SJSA1 (cell line): ENCODE measurements at places on chromosomes 7 and 10. TPM values are rescaled to one million over a fixed set of nuclear protein-coding genes. Genes with fewer than 3 reads are reported as not detected.

The AGR2 gene
- total RNA-seq: not detected in 2 replicates

- DNase-seq: no peak
Measured at GRCh38 chr7:110281362-110281761, 809.6 kb upstream of the LRRN3 start.

DNA sequence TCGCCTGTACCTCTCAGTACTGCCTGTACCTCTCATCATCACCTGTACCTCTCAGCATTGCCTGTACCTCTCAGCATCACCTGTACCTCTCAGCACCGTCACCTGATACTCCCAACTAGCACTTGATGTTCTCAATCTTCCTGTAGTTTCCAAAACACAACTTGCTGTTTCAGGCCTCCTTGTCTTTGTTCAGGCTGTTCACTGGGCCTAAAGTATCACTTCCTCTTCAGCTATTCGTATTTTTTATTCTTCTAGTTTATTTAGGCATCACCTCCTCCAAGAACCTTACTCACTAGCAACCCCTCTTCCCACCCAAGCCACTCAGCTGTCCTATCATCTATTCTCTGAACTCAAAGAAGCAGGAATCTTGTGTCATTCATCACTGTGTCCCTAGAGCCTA is 24.1 kb downstream of the OR6B1 start:
- DNase-seq: no peak

- DNase-seq: no peak
Measured at GRCh38 chr7:25726170-25726780, 425.7 kb upstream of the NFE2L3 start.

The BUD31 gene
- total RNA-seq: 109 and 152 TPM in 2 replicates

DNA sequence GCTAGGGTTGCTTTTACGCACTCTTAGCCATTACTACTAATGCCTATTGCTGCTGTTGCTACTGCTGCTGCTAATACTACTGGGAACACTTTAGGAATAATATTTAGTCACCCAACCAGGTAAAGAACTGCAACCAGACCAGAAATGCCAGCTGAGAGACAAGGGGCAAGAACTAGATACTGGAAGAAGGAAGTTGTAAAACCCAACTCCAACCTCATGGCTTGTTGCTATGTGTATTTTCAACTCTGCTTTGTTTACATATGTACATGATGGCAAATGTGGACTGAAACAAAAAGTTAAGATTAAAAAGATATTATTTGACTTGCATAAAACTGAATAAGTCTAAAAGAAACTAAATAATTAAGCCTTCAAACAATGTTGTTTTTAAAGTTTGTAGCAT is 177.7 kb downstream of the GNAT3 start:
- no peak for DNase-seq

DNA sequence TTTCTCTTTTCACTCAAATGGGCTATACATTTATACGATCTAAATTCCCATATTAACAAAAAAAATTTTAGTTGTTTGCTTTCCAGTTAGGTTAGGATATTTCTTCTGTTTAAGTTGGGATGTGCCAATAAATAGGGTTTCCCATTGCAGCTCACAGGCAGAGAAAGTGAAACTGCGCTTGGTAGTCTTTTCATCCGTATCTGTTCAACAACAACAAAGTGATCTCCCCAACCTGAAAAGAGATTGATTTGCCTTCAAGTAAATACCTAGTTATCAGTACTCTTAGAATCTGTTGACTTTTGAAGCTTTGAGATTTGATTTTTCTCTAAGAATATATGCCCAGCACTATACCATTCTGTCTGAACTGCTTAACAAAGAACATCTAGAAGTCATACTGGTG is 143.4 kb downstream of the DYNC1I1 start:
- peak; percentile 29 for DNase-seq

DNA sequence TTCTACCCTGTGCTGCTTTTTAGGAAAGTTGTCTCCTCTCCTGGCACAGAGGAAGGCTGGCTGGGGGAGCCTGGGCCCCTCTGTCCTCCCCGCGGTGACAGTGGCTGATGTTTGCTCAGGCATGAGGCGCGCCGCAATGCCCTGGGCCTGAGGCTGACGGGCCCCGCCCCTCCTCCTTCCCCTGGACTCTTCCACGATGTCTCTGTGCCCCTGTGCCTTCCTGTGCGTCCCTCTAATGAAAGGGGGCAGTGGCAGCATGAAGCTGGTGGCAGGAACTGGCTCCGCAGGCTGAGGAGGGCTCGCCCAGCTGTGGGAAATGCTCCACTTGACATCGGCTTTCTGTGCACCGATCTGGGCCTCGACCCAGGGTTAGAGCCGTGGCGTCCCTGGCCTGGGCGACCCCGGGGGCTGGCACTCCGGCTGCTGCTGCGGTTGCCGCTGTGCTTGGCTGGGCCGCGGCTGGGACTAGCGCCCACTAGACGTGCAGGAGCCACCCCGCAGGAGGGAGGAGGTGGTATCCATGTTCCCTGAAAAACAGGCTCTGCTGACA is 67.9 kb downstream of the ZNF680 start:
- no peak for DNase-seq

DNA sequence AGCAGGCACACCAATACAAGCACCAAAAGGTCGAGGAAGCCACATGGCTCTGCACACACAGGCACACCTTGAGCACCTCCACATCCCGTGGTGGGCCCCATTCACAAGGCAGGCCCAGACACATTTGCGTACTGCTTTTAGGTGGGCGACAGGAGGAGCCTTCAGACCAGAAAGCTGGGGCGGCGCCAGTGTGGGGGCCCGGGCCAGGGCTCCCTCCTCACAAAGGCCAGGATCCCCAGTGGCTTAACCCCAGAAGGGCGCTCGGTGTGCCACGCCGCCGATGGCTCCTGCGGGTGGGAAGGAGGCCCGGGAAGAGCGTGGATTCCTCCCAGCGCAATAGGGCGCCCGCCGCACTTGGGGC is 2.8 kb upstream of the SMARCD3 start:
- DNase-seq: peak; percentile 54

- DNase-seq: no peak
Measured at GRCh38 chr7:34155220-34155908, 250.0 kb downstream of the BMPER start.

DNA sequence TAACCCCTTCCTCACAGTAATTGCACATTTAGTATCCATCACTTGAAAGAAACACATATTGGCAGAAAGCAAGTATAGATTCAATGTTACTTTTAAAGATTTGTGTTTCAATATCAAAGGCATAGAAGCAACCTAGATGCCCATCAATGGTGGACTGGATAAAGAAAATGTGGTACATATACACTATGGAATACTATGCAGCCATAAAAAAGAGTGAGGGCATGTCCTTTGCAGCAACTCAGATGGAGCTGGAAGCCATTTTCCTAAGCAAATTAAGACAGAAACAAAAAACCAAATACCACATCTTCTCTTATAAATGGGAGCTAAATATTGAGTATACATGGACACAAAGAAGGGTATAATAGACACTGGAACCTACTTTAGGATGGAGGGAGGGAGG is 3.6 kb downstream of the OR6V1 start:
- no peak for DNase-seq

The C10orf53 gene
- not detected in 2 replicates for total RNA-seq

DNA sequence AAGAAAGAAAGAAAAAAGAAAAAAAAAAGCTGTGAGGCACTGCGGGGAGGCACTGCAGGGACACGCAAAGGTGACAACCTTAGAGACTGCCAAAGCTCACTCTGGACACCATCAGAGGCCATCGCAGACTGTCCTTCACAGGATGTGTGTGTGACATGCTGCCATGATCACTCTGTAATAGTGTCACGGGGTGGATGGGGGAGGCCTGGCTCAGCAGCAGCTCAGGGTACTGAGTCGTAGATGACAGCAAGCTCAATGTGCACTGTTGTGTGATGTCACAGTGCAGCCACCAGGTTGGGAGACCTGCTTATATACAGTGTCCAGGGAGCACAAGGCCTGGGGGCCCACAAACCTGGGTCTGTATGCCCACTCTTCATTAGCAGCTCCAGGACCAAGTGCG is 83.3 kb downstream of the SLIT1 start:
- DNase-seq: no peak

The CC2D2B gene
- 0.08 TPM in 1 of 2 replicates, not detected in the other for total RNA-seq
